NCI-H1417 (cell line): ENCODE measurements at places on chromosomes 1 and 21.

GRCh38 chr1:1308756-1309250, 406 bp downstream of the PUSL1 start:
- no peak for DNase-seq

DNA sequence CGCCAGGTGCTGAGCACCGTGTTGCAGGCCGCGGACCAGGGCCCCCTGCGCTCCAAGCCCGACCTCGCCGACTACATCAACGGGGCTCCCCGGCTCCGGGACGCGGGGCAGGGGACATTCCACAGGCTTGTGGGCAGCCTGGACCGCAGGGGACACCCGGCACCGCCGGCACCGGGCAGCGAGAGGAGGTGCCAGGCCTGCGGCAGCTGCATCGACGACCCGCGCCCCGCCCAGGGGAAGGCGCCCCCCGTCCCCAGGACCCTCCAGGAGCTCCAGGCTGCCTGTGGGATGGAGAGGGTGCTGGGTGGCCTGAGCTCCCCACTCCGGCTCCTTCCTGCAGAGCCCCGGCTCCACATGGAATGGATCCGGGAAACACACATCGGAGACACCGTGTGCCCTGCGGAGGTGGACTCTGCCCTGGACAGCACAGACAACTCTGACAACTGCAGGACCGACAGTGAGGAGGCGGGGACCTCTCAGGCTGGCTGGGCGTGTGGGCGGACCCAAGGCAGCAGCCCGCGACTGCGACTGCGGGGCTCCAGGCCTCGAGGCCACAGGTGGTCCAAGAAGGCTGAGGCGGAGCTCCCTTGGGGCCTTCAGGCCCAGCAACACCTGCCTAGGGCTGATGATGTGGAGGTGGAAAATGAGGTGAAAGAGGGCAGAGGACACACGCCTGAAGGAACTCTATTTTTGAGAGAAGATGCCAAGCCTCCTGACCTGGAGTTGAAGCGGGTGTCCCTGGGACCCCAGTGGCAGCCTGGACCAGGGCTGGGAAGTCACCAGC, 22.8 kb downstream of the KIAA1614 start:
- no peak for DNase-seq

DNA sequence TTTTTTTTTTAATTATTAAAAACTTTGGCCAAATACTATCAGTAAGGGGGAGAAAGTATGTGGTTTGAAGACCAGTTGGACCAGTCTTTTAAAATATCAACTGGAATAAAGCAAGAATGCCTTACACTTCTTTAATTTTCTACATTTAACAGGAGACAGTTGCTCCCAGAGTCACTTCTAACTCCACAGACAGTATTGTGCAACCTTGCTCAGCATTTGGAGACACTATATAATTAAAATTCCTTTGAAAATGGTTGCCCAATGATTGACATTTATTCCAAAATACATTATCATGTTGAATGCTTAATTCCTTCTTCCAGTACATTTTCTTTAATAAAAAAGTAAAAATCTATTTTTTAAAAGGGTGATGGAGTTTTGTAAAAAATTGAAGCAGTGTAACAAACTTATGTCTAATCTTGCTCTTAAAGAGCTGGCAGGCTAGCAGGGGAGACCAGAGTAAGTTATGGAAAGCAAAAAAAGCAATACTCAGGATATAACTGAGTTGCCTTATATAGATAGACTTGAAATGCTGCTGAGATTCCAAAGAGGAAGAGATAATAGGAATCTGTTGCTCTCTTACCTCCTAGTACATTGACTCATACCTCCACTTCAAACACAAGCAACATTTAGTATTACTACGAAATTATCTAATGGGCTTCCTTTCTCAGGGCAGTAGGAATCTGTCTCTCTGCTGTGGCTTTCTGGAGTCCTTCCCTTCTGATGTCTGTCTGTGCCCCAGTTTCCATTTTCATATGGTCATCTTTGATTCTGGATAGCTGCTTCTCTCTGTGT, 69.7 kb upstream of the RGL1 start:
- DNase-seq = no peak

DNA sequence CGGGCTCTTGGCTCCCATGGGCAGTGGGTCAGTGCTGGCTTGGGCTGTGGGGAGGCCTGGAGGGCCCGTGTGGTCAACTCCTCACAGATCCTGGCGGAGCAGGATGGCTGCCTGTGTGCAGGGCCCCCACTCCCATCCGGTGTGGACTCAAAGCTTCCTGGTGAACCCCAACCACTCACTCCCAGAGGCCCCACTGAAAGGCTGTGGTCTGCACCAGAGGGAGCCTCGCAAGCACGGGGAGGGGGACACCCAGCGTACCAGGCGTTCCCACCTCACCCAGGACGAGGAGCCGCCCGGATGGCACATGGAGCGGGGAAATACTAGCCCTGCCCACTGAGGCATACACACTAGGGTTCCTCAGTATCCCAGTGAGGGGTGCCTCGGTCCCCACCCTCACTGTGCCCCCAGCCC, 75.4 kb upstream of the ACTRT2 start:
- DNase-seq = no peak

- no peak for DNase-seq
Measured at GRCh38 chr1:32353886-32354570, 8.3 kb downstream of the FAM229A start.

GRCh38 chr1:25199819-25200620, 32.3 kb downstream of the SYF2 start:
- DNase-seq = no peak

DNA sequence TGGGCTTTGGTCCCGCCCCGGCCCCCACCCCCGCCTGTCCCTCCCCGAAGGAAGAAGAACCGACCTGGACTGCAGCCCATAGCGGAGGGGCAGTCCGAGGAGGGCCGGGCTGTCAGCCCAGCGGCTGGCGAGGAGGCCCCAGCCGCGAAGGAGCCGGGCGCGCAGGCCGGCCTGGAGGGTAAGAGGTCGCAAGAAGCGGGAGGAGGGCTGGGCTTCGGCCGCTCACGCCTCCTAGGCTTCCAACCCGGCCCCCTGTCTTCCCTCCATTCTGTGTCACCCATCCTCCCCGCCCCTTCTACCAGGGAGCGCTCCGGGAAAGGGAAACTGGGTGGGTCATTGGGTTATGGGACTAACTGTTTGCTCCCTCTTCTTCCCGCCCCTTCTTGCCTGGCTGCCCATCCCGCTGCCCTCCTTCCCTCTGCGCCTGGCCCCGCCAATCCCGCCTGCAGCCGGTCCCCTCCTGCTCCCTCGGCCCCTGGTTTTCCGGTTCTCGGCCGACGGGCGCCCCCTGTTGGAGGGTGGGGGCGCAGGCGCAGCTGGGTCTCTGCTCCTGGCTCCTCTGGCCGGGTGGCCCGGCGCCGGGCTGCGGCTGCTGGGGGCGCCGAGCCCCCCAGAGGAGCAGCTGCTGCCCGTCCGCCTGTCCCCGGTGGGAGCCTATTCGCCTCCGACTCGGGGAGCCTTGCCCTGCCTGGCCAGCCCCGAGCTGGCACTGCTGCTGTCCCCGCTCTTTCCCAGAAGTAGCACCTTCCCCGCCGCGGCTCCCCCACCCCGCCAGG, 2.4 kb downstream of the RUSC1 start:
- peak; percentile 82 for DNase-seq

DNA sequence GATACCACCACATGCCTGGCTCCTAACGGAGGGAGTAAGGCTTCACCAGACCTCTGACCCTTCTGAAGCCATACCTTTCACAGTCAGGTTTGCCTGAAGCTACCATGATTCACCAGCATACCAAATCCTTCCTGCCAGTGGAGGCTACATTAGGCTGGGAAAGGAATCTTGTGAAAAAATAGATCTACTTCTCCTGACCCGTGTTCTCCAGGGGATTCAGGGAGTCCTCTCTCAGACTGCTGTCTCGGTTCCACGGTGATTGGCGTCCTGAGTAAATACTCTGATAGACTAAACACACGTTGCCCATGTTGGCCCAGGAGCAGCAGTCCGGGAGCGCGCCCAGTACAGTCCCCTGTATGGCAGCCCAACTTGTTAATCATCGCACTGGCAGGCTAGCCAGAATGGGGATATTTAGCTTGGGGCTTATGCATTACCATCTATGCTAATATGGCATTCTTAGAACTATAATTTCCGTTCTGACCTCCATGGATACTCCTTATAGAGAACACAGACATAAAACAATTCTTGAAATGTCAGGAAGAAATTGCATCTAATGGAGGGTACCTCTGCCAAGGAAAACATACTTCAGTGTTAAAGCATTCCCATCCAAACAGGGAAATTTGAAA, 173.2 kb downstream of the ROR1 start:
- DNase-seq = no peak

- no peak for DNase-seq
Measured at GRCh38 chr1:76500116-76500515, 367.2 kb upstream of the ST6GALNAC5 start.

DNA sequence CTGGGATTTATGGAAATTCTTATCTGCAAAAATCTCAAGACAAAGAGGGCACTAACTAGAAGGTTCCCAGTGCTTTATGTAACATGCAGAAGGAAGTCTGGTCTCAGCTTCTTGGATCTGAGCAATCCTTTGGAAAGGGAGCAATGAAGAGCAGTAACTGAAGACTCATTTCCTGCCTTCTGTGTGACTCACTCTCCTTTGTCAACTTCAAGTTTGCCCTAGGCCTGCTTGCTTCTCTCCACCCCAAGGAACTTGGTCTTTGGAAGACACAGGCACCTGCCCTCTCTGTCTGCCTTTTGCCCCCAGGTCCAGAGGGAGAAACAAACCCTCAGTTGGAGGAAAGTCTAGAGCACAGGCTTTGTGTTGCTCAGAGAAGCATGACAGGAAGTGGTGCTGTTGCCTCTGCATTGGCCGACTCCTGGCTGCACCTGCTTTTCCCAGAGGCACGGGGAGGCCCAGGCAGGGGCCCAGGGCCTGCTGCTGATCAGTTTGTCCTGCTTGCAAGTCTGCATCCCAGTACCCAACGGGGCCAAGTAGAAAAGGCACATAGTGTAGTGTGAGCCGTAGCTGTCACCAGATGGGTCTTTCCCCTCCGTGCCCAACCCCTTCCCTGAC, 137.2 kb downstream of the DHRS3 start:
- peak; percentile 4 for DNase-seq

DNA sequence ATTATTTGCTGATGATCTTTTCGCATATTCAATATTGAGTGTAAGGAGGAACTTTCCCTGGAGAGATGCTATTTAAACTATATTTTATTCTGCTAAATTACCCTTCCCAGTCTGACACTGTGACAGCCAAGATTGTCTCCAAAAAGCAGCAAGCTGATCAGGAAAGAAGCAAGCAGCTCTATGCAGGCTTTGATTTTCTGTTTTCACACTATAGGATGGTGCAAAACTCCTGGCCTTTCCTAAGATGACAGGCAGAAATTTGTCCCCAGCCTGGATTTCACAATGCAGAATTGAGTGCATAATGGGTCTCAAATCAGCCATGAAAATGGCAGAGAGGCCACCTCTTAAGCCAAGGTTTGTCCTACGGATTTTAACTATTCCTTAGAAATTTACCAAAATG, 1.1 kb downstream of the SGIP1 start:
- no peak for DNase-seq

DNA sequence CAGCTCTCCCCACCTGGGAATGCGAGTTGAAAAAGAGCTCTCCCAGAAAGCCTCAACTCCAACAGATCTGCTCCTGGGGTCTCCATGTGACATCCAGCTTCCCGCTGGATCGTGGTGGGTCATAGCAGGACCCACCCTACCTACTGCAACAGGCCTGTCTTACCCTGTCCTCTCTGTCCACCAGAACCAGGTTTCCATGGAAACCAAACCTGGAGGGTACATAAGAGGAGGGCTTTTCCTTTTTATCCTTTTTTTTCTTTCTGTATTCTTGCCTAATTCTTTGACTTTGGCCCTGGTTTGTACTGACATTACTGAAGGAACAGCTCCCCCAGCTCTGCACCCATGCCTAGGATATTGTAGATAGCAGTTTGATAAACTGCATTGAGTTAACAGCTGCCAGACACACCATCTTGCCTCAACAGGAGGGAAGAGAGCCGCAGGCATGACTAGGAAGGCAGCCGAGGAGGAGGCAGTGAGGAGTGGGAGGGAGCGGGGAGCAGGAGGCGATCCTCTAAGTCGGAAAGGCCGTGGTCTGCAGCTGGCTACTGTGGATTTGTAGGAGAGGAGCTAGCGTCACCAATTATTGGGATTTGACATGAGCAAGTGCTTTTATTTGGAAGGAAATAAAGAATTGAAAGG, 9.7 kb upstream of the FMOD start:
- no peak for DNase-seq

DNA sequence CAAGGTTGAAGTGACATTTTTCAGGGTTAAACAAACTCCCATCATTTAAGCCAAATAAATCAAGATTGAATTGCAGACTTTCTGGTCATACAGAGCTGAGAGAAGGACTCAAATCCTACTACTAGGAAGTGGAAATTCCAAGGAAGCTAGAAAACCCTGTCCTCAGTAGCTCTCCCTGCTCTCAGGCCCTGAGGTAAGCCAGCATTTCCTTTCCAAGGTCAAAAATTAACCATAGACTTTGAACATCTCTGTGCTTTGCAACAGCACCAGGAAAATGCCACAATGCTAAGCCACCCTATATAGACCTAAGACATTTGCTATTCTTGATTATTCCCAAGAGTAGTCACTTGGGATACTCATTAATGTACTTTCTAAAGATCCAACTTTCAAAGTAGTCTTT, 45.1 kb downstream of the LUZP1 start:
- DNase-seq = no peak

- DNase-seq = no peak
Measured at GRCh38 chr21:17488620-17489019, 24.2 kb upstream of the CXADR start.

GRCh38 chr1:113194846-113195830, 122.1 kb downstream of the LRIG2 start:
- DNase-seq = no peak

DNA sequence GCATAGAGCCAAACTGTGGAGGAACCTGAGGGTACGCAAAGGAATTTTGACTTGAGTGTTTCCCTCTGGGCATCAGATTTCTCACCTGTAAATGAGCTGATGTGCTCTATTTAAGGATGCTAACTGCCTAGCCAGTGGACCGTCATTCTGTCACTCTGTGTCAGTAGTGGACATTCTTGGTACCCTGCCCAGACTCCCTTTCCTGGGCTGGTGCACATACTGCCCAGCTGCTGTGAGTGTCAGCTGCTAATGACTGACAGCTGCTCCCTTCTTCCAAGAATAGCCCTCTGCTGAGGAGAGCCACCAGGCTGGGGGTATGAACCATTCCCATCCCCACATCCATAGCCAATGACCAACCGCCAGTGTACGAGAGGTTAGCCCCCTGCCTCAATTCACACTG, 193.1 kb upstream of the DAB1 start:
- DNase-seq = no peak

- no peak for DNase-seq
Measured at GRCh38 chr1:39617488-39618049, 21.9 kb downstream of the HEYL start.

DNA sequence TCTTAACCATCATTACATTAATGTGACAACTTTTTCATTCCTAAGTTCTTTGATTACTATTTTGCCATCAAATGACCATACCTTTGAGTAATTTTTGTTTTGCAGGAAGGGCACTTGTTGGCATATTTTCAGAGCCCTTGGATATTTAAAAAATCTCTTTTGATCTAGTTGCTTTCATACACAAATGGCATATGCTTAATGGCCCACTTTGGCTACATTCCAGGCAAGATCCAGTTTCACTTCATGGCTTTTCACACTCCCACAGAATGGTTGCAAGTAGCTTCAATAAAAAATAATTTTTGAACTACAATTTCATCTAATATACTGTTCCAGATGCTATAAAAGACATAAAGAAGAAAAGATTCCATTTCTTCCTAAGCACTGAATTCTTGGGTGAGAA, 18.1 kb downstream of the ADAM30 start:
- peak; percentile 49 for DNase-seq
